ENCODE measurements at places on chromosomes 16 and 17.
A peak's percentile ranks its signal among the peaks of the same experiment; 100 is the strongest.

DNA sequence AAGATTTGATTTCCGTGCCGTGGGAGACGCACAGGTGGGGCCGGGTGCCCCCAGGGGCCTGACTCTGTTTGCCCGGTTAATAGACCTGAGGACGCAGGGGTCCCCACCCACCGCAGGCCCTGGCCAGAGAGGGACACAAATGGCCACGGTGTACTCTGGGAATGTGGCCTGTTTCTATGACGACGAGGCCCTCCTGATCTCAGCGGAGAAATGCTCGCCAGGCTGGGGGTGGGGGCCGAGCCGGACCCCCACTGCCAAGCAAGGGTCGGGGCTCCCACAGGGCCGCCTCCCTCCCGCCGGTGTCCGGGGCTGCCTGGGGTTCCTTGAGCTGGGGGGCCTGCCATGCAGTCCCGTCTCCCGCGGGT is 24.5 kb upstream of the C1QTNF8 start:
- no peak for DNase-seq

DNA sequence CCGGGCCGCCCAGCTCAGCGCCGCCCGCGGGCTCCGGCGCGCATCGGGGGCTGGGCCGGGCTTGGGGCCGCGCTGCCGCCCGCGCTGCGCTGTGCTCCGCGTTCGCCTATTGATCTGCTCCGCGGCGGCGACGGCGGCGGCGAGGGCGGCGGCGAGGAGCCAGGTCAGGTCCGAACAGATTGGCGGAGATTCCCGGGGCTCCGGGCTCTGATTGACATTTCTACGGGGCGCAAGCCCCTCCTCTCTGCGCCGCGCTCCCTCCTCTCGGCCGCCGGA is 559 bp downstream of the IRX3 start:
- peak; percentile 43 for DNase-seq

DNA sequence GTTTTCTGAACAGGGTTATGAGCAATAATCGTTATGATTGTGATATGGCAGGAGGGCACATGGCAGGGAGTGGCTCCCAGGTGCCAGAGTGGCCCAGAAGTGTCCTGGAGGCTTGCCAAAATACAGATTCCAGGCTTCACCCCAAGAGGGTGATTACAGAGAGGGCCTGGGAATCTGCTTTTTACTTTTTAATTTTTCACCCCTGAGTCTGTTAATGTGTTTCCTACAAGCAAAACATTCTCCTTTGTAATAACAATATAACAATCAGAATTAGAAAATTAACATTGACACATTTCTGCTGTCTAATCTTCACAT is 212.4 kb downstream of the SNX29 start:
- no peak for DNase-seq

GRCh38 chr17:34997355-34997862 is 17.1 kb downstream of the LIG3 start:
- DNase-seq = no peak

All from NCI-H1930 (cell line).